ENCODE measurements at places on chromosomes 1 and 21. TPM values are rescaled to one million over a fixed set of nuclear protein-coding genes. Genes with fewer than 3 reads are reported as not detected.

MYBPH gene
- 8.5 TPM for total RNA-seq

SUMO3 gene
- 80.0 TPM for total RNA-seq

CHODL gene
- not detected for total RNA-seq

ARHGEF10L gene
- 9.7 TPM for total RNA-seq

KCNE2 gene
- total RNA-seq = not detected

C1orf232 gene
- not detected for total RNA-seq

RCSD1 gene
- 0.39 TPM for total RNA-seq

FLG gene
- under 0.01 TPM for total RNA-seq

LCE1C gene
- total RNA-seq = not detected

IL20 gene
- not detected for total RNA-seq

TRIM63 gene
- not detected for total RNA-seq

C1orf56 gene
- total RNA-seq = 3.9 TPM

RAB25 gene
- total RNA-seq = 3.4 TPM

LAPTM5 gene
- total RNA-seq = 3.7 TPM

CELA3A gene
- 0.56 TPM for total RNA-seq

HLX gene
- total RNA-seq = 22.9 TPM

C8B gene
- not detected for total RNA-seq

CELA3B gene
- not detected for total RNA-seq

GPX7 gene
- 55.5 TPM for total RNA-seq

MTR gene
- 11.1 TPM for total RNA-seq

S100B gene
- not detected for total RNA-seq

LRRC71 gene
- total RNA-seq = not detected

TIE1 gene
- 2.8 TPM for total RNA-seq

TUT4 gene
- total RNA-seq = 12.8 TPM

PLA2G5 gene
- total RNA-seq = not detected

LAMC2 gene
- total RNA-seq = 5.4 TPM

TCHH gene
- total RNA-seq = not detected

RUNX3 gene
- 0.91 TPM for total RNA-seq

OR2G6 gene
- not detected for total RNA-seq

ZBTB8A gene
- 7.3 TPM for total RNA-seq

ATP5PF gene
- 96.0 TPM for total RNA-seq

TAS1R1 gene
- not detected for total RNA-seq

DMBX1 gene
- total RNA-seq = not detected

TDRD5 gene
- under 0.01 TPM for total RNA-seq

PLD5 gene
- 0.52 TPM for total RNA-seq

OR14A16 gene
- not detected for total RNA-seq

SPRR2A gene
- not detected for total RNA-seq
